CD4-positive, alpha-beta T cell treated with Interleukin-2 at 100 ng/mL for 4 hours (primary cell): ENCODE measurements at places on chromosomes 2 and 18.

GRCh38 chr2:214127170-214127569, 283.7 kb upstream of the VWC2L start:
- no peak for DNase-seq

DNA sequence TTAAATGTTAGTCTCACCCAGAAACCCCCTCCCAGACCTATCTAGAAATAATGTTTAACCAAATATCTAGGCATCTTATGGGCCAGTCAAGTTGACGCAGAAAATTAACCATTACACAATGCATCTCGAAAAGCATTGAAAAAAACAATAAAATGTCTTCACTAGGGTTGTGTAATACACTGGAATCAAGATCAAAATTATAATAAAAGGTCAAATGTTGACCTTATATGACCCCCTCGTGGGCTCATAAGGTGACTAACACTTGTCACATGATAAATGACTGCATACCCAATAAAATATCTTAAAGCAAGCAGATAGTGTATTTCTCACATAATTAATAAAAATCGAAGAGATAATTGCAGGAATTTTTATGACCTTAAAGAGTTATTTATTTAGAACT, 447.9 kb upstream of the DSEL start:
- no peak for DNase-seq

GRCh38 chr2:67625178-67625577, 228.0 kb downstream of the ETAA1 start:
- DNase-seq = no peak

DNA sequence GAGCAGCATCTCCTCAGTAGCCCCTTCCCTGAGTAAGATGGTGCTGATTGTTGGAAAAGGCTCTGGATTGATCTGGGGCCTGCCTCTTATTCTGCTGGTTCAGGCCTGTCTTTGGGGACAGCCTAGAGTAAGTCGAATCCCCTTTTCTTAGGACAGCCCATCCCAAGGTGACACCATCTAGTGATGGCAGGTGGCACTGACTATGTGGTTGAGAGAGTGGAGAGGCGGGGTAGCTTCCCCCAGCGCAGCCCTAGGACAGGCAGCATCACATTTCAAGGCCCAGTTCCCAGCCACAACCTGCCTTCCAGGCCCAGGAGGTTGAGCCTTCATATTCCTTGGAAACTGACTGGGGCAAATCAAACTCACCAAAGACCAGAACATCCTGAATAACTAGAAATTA, 69.1 kb upstream of the B3GNT7 start:
- DNase-seq = no peak

GRCh38 chr2:177772529-177772928, 300.0 kb downstream of the PDE11A start:
- DNase-seq = peak; percentile 29

DNA sequence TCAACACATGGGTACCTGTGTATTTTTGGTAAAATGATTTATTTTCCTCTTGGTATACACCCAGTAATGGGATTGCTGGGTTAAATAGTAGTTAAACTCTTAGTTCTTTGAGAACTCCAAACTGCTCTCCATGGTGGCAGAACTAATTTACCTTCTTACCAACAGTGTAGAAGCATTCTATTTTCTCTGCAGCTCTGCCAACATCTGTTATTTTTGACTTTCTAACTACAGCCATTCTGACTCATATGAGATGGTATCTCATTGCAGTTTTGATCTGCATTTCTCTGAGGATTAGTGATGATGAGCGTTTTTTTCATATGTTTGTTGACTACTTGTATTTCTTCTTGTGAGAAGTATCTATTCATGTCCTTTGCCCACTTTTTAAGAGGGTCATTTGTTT, 180.6 kb downstream of the FSIP2 start:
- no peak for DNase-seq

DNA sequence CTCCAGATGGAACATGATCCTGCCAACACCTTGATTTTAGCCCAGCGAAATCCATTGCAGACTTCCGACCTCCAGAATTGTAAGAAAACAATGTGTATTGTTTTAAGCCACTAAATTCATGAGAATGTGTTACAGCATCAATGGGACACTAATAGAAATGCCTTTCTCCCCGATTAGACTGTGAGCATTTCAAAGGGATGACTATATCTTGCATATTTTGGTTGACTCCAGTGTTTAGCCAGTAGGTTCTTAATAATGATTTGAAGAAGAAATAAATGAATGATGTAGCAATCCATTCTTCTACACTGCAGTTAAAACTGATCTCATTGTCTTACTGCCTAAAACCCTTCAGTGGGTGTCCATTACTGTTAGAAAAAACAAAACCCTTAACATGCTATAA, 67.4 kb upstream of the ACVR1C start:
- no peak for DNase-seq

DNA sequence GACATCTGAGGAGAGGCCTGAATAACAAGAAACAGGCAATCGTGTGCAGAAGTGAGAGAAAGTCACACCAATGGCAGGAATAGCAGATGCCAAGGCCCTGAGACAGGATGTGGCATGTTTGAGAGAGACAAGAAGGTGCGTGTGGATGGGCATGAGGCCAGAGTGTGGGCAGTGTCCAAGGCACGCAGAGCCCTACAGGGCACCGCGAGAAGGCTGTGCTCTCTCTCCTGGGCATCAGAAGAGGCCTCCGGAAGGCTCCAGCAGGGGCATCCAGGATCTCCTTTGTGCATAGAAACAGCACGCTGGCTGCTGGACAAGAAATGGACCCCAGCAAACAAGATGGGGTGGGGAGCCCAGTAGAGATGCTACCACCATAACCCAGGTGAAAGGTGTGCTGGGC, 239.0 kb upstream of the RAB6C start:
- DNase-seq = no peak

DNA sequence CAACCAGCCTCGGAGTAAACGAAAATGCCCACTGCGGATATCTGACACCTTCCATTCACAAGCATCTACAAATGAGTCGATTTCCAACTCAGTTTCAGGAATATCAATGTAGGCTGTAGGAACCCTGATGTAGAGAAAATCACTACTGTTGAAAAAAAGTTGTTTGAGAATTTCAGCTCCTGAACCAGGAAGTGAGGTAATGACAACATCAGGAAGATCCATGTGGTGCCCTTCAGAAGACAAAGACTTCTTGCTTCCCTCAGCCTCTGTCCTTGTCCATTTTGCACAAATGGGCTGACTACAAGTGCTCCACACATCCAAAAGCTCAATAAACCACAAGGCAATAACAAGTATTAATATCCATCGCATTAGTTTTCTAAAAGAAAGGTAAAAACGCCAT, 4.7 kb downstream of the DSEL start:
- no peak for DNase-seq

- no peak for DNase-seq
These were observed 6.4 kb downstream of the DPP4 start for GRCh38 chr2:162067596-162067995.

GRCh38 chr2:117942551-117942950, 71.3 kb downstream of the CCDC93 start:
- no peak for DNase-seq

DNA sequence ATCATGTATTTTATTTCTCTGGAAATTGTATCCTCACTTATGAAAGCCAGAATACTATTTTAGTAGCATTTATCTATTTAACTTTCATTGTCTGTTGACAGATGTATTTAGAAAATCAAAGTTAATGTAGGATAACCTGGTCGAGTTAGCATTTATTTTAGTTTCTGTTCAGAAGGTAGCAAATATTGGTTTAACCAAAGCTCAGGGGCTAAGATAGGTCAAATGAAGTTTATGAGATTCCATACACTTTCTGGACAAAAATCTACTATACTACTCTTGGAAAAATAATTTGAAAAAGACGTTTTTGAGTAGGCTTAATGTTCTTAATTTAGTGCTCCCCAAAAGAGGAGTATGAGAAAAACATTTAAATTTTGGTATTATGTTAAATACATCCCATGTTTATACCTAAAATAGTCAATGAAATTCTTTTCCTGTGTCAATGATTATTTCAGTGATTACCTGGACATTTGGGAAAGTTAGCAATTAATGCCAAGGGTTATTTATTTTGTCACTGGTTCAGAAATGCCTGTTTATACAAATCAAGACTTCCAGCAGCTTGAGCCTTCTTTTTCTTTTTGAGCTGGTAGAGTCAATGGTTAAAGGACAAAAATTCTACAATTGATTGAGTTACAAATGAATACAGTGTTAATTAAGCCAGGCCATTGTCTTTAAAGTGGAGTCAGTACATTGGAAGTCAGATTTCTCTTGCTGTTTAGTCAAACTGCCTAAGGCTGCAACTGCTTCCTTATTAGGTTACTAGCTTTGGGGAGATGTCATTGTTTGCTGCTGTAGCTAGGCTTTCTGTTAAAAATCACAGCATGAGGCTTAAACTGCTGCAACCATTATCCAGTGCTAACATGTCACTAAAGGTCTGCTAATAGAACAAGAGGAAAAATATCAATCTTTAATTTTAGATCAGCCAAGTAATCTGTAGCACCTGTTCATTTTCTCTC, 182.3 kb downstream of the CAMKMT start:
- no peak for DNase-seq

DNA sequence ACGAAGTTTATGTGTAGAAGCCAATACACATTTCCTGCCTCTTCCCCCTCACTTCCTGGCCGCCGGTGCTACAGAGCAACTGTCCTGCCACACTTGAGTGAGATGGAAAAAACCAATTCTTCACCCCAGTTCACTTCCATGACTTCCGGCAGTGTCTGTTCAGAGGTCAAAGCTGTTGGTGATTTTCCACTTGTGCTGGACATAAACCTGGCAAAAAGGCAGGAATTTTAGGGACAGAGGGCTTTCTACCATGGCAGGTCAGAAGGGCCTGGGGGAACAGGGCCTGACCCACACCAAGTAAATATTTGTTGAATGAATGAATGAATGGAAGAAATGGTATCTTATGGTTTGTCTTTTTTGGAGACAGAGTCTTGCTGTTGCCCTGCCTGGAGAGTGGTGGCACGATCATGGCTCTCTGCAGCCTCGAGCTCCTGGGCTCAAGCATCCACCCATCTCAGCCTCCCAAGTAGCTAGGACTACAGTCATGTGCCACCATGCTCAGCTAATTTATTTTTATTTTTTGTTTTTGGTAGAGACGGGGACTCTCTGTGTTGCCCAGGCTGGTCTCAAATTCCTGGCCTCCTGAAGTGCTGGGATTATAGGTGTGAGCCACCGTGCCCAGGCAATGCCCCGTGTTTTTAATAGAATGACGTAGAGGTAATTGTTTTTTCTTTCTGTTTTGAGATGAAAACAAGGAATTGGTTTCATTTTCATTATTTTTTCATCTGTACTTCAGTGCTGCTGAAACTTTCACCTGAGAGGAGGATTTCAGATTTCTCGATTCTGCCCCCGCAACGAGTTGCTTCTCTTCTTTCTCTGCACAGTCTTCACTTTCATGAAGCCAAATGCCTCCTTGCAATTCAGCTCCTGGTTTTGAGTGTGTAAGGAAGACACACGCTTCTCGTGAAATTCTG, 48.0 kb upstream of the LPIN2 start:
- DNase-seq = peak; percentile 60

- DNase-seq = no peak
These were observed 25.2 kb downstream of the CASP8 start for GRCh38 chr2:201285499-201285898.

GRCh38 chr2:126753501-126754212, 97.7 kb downstream of the GYPC start:
- DNase-seq = no peak

- DNase-seq = no peak
These were observed 28.6 kb downstream of the CROCC2 start for GRCh38 chr2:240934701-240935102.

DNA sequence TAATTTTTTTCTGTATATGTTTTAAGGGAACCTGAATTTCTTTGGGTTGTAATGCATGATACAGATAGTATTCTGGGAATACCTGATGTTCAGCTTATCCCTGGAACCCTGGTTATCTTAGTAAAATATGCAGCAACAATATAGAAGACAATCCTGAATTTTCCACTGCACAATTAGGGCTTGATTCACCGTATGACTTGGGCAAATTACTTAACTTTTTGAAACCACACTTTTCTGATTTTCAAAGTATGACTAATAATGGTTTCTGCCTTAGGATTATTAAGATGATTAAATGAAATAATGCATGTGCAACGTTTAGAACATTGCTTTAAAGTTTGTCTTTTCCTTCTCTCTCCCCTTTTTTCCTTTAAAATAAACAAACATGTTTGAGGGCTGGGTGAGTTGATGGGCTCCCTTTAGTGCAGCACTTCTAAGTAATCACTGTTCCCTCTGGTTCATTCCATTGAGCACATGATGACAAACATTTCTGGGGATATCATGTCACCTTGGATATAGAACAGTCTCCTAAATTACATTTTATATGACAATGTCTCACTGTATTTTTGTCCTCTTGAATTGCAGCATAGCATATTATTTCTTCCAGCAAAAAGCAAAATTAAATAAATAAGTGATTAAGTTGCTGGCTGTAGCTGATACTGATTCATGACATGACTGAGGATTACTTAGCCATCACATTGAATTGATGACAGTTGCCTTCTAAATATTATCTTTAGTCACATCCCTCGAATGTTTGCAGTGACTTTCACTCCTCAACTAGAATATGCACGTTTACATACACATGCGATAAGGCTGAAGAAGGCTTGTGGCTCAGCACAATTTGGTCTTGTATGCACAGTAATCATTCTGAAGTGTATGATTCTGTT, 254.5 kb downstream of the NEDD4L start:
- DNase-seq = no peak
